AG10803 (cell line): ENCODE measurements at places on chromosomes 7 and 10.

- DNase-seq = no peak
Observed at GRCh38 chr7:69825113-69825972, 227.1 kb downstream of the AUTS2 start.

- no peak for DNase-seq
Observed at GRCh38 chr7:4824120-4824775, 37.6 kb downstream of the PAPOLB start.

DNA sequence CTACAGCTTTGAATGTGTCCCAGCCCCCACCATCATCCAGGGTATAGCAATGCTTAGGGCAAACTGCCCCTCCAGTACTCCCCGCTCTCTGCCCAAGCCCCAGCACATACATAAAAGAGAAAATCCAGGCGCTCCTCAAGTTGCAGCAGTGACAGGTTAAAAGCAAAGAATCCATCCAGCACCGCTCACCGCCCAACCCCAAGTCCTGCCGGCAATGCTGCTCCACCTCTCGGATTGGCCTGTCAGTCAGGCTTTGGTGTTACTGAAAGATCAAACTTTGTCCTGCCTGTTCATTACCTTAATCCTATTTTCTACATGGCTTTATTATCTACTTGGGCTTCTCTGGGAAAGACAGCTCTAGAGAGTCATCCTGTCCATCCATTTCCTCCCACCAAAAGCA is 31.9 kb downstream of the DPCD start:
- DNase-seq = no peak

GRCh38 chr7:102306916-102307677 is 20.4 kb downstream of the SH2B2 start:
- DNase-seq = peak; percentile 13

DNA sequence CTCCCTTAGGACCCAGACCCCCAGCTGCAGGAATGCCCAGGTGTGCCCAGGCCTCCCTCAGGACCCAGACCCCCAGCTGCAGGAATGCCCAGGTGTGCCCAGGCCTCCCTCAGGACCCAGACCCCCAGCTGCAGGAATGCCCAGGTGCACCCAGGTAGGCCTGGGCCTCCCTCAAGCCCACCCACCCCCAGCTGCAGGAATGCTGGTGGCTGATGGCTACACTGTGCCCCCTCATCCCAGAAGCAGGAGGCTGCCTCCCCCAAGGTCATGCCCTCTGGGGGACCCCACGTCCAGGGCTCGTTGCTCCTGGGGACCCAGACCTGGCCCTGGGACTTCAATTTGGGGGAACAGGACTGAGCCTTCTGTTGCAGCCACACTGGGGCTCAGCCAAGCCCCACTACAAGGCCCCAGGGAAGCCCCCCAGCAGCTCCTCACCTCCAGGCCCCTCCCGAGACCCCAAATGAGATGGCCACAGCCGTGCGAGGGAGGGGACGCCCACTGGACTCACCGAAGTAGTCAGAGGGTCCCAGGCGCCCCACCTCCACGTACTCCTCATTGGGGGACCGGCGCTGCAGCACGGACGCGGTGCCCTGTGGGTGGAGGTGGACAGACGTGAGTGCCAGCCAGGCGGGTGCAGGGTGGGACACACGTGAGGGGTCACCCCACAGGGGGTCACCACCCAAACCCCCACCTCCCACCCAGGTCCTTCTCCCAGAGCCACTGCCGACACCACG is 31.4 kb upstream of the PDGFA start:
- no peak for DNase-seq

- DNase-seq = peak; percentile 75
Observed at GRCh38 chr7:41047789-41048191, 655.1 kb downstream of the INHBA start.

DNA sequence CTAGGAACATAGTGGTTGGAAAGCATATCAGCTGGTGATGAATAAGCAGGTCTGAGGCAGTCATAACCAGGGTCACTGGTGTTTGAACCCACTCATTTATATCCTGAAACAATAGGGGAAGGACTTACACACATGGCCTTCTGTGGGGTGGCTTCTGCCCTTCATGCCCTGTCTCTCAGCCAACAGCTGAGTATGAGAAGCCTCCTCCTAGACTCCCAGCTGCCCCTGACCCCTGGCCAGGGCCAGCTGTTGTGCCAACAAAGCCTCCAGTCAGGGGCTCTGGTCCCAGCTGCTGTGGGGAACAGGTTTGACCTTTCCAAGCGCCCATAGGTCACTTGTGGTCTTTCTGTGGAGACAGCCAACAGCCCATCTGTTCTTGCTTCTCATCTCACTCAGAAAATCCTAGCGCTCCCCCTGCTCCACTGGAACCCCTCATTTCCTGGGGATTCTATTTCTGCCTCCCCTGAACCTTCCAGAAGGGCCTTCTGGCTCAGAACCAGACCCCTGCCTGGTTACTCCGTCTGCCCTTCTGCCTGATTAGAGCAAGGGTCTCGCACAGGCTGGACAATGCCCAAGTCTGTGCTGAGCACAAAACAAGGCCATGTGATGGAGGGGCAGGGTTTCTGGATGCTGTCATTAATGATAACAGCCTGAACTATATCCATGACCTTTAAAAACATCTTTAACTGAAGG is 9.7 kb upstream of the PURB start:
- no peak for DNase-seq

- DNase-seq = no peak
Observed at GRCh38 chr7:106199813-106200364, 84.9 kb downstream of the NAMPT start.

- DNase-seq = no peak
Observed at GRCh38 chr7:83117466-83117865, 45.2 kb downstream of the PCLO start.

GRCh38 chr7:1742555-1743303 is 72.7 kb downstream of the ELFN1 start:
- peak; percentile 11 for DNase-seq

GRCh38 chr10:83678850-83679249 is 460.5 kb upstream of the GHITM start:
- DNase-seq = no peak

GRCh38 chr7:153942036-153942435 is 110.2 kb upstream of the DPP6 start:
- no peak for DNase-seq

DNA sequence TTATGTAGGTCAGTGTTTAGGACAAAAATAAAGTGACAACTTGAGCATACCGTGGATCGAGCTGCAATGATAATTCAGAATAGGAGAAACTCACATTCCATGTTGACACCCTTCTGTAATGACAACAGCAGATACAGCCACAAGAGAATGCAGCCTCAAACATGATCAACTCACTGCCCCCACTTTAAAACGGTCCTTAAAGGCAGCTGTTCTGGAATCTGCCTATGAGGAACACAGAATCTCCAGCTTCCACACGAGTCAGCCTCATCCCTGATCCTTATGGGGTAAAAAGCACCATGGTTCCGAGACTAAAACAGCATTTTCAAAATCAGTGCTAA is 32.5 kb upstream of the DAGLB start:
- DNase-seq = peak; percentile 15

DNA sequence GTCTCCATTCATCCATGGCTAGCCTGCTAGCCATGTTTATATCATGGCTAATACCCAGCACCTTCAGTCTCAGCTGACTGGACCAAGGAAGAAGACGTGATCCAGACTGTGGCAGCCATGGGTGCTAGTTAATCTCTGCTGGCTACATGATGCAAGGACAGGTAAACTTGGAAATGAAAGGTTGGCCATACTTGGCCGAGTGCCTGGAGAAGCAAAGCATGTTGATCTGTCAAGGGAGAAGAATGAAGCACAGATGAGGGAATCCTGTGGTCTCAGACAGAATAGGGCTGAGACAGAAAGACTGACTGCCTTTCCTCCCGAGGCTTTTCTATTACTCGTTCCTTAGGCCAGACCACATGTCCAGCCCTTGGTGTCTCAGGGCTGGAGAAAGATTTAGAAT is 41.1 kb downstream of the CPVL start:
- no peak for DNase-seq

DNA sequence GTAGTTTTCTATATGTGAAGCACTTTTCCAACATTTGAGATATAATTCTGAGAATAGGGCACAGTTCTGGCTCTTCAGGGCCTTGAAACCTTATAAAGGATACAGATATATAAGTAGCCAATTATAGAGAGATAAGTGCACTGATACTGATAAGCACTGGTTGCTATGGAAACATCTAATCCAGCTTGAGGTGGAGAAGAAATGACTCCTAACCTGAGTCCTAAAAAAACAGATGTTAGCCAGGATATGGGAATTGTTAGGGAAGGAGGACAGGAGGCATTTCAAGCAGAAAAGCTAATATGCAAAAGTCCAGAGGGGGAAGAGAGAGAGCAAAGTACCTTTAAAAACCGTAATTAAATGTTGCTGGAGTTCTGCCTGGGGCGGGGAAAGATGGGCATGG is 30.8 kb downstream of the STRIP2 start:
- no peak for DNase-seq

- no peak for DNase-seq
Observed at GRCh38 chr10:124283949-124284250, 134.8 kb downstream of the OAT start.

GRCh38 chr7:5695727-5696345 is 85.6 kb downstream of the RNF216 start:
- DNase-seq = peak; percentile 84

DNA sequence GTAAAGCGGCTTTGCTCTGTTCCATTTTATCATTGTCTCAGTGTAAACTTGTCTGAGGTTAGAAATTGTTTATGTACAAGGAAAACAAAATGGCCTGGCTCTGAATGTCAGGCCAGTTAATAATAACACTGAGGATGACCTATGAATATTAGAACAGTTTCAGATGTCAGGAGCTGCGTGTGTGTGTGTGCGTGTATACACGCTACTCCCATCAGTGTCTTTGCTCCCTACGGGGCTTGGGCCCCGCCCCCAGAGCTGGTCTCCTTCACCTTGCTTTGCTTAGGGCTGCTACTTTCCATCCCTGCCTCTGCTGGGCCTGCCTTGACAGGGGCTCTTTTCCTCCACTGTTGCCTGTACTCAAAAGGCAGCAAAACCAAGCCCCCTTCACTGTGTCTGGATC is 142.3 kb upstream of the BET1 start:
- no peak for DNase-seq

DNA sequence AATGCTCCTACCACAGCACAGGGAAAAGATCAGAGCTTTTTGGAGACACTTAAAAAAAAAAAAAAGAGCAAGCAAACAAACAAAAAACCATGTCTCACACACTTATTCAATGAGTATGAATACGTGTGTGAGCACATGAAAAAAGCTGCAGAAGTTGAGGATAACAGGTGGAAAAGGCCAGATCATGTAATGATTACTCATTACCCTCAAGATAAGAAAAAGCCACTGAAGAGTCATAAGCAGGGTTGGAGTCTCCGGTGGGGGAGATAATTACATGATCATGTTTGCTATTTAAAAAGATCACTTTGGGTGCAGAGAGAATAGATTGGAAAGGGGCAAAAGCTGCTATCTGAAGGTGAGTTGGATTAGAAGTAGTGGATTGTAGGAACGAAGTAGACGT is 77.0 kb downstream of the POU6F2 start:
- DNase-seq = no peak

DNA sequence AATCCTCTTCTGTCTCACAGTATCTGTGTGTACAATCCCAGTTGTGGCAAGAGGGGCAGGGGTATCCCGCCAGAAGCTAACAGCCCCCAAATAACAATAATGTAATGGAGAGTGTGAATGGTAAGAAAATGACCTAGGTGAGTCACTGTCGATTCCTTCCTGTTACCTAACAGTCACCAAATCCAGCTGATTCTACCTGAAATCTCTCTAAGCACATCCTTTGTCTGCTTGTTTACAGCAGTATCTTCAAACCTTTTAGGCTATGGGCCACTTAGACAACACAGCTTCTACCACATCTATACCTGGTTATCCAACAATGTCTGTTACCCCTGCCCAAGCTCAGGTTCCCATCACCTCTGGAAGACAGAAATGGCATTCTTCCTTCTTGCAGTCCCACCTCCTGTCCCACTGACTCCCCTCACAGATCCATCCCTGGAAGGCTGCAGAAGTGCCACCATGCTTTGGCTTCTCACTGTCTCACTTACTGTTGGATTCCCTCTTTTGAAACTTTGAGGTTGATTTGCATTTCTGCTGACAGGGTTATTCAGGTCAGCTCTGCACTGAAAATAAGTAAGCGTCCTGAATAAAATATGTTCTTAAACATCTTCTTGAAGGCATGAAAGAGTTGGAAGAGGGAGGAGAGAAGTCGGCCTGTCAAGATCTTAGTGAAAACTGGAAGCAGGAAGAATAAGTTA is 13.1 kb downstream of the PIP4K2A start:
- DNase-seq = no peak

GRCh38 chr10:88781206-88781605 is 21.3 kb upstream of the LIPM start:
- no peak for DNase-seq

- DNase-seq = no peak
Observed at GRCh38 chr10:49404321-49404878, 8.5 kb upstream of the DRGX start.

DNA sequence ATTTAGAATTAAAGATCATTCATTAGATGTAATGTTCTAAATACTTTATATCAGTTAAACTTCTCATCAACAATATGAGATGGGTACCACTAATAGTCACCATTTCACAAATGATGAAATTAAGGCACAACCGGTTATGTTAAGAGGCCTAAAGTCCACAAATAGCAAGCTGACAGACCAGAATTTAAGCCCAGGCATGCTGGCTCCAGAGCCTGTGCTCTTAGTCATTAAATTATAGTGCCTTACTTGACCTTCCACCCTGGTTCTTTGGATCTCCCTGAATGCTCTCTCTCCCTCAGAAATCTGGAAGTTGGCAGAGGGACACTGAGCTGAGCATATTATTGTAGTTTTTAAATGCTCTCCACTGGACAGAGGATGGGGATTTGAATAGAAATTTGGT is 3.6 kb downstream of the LIPN start:
- DNase-seq = peak; percentile 9

DNA sequence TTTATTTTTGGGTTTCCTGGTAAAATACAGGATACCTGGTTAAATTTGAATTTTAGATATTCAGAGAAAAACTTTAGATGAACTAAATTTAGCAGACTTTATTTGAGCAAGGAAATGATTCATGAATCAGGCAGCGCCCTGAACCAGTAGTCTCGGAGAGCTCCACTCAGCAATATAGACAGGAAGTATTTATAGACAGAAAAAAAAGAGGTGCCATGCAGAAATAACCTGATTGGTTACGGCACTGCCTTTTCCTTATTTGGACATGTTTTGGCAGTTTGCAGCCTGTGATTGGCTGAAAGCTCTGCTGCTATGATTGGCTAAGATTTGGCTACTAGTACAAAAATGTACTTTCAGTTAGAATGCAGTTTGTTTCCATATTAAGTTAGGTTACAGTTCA is 198.3 kb upstream of the DKK1 start:
- DNase-seq = no peak

DNA sequence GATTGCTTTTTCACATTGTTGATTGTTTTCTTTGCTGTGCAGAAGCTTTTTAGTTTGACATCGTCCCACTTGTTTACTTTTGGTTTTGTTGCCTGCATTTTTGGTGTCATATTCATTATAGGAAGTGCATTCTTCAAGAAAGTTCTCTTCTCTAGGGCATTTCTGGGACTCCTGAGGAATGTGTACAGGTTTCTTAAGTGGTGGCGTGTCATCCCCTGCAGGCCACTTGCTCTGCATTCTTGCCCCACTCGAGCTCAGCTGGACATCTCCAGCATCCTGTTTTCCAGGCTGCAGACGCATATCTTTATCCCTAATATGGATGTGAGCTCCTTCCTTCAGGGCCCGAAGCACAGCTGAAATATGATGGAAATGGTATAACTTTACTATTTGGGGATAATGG is 255.6 kb upstream of the HABP2 start:
- DNase-seq = peak; percentile 87
